ENCODE measurements at places on chromosomes 11 and 22.

DNA sequence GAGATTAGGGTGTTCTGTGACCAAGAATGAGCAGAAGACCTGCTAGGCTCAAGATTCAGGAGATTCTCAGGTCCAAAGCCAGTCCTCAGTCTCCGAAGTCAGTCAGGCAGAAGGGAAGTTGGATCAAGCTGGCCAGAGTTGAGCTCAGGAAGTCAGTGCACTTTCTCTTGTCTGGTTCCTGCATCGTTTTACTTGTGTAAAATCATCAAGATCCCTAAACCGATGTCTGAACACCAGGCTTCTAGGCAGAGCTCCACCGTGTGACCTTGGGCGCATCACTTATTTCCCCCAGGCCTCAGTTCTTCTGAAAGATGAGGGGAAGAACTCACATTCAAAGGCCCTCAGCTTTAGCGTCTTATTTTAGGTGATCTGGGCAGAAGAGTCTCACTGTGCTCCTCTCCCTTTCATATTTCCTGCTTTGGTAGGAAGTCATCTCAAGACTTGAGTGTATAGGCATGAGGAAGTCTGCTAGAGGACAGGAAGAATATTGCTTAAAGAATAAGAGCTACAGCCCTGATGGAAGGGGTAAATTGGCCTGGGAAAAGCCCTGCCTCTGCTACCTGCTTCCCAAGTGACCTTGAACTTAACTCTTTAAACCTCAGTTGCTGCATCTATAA lies 20.2 kb downstream of the NF2 start:
- DNase-seq: no peak

GRCh38 chr11:77127920-77128691 lies at the start of gene MYO7A:
TSS of gene MYO7A (plus strand) at chr11:77128246. CDS start at chr11:77130635, 2,389 bp downstream.
- DNase-seq: no peak

- DNase-seq: no peak
Measured at GRCh38 chr22:19152942-19153883, 3.1 kb upstream of the GSC2 start.

GRCh38 chr11:92329646-92330045 lies 105.0 kb downstream of the FAT3 start:
- no peak for DNase-seq

DNA sequence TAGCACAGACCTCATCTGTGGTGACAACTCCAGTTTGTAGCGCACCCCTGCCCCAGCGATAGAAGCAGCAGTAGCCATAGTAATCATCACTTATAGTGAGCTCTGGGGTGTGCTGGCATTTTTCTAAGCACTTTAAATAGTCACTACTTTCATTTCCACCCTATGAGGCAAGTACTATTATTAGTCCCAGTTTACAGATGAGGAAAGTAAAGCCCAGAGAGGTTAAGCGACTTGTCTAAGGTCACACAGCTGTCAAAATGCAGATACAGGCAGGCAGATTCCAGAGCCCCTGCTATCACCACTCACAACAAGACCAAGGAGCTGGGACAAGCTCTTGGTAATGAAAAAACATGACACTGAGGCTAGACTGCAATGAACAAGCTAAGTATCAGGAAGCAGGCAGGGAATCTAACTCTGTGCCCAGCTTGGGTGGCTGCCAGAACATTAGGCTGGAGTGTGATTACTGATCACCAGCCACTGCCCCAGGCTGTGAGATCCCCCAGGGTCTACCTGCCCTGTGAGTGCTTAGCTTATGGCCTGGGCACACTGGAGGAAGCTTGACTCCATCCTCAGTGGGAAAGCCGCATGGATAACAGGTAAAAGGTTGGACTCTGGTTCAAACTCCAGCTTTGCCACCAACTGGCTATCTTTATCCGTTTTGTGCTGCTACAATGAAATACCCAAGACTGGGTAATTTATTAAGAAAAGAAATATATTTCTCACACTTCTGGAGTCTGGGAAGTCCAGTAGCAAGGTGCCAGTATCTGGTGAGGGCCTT lies 561.1 kb downstream of the MN1 start:
- DNase-seq: no peak

GRCh38 chr11:2732261-2732939 lies 32.6 kb upstream of the KCNQ1OT1 start:
- DNase-seq: no peak

DNA sequence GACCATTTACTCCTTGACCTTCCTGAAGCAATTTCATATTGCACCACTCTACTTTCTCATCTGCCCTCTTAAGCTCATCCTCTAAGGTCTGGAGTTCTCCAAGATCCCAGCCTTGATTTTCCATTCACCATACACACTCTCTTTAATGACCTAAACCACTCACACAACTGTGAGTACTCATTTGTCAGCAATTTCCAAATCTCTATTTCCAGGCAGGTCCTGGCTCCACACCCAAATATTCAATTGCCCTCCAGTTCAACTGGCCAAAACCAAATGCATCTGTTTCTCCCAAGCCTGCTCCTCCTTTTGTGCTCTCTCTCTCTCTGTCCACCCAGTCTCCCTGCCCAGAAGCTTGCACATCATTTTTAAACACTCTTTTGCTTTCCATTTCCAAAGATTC lies 39.6 kb downstream of the NEU3 start:
- no peak for DNase-seq

GRCh38 chr22:31148953-31149627 lies 8.8 kb upstream of the PLA2G3 start:
- peak; percentile 69 for DNase-seq
